ENCODE measurements at places on chromosomes 12 and 14. TPM values are rescaled to one million over a fixed set of nuclear protein-coding genes. Genes with fewer than 3 reads are reported as not detected.

The CELA1 gene
- not detected for total RNA-seq

The FGD4 gene
- total RNA-seq: 13.5 TPM

The LMNTD1 gene
- not detected for total RNA-seq

The TPH2 gene
- total RNA-seq: not detected

The SOX5 gene
- total RNA-seq: 15.7 TPM

The ASB2 gene
- total RNA-seq: 1.5 TPM

The SYNJ2BP gene
- 29.9 TPM for total RNA-seq

The CDKL1 gene
- total RNA-seq: 2.2 TPM

The MGP gene
- total RNA-seq: 221 TPM

The KERA gene
- not detected for total RNA-seq

DNA sequence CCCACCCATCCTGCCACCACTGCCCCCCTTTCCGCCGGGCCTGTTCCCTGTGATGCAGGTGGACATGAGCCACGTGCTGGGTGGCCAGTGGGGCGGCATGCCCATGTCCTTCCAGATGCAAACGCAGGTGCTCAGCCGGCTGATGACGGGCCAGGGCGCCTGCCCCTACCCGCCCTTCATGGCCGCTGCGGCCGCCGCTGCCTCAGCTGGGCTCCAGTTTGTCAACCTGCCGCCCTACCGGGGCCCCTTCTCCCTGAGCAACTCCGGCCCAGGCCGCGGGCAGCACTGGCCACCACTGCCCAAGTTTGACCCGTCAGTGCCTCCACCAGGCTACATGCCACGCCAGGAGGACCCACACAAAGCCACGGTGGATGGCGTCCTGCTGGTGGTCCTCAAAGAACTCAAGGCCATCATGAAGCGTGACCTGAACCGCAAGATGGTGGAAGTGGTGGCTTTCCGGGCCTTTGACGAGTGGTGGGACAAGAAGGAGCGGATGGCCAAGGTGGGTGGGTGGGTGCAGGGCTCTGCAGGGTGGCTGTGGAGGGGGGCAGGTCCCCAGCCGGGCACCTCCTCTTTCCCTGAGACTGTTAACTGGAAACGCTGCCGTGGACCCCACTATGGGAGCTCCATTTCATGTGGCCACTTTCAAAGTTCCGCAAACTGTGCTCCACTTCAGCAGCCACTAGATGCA is 10.8 kb downstream of the SETD1B start:
- peaks cover 26% of the 10 kb centered on the region for H3K4me1 ChIP-seq
- no peak overlapping the region for H3K4me3 ChIP-seq
- H3K36me3 ChIP-seq: peaks cover 21% of the 10 kb centered on the region
- H3K27ac ChIP-seq: no peak overlapping the region

- H3K27ac ChIP-seq: no peak overlapping the region
- H3K36me3 ChIP-seq: no peaks in the 10 kb centered on the region
- peaks cover 17% of the 10 kb centered on the region for H3K4me1 ChIP-seq
- no peak overlapping the region for H3K4me3 ChIP-seq
- no peak for DNase-seq
- no peaks in the 10 kb centered on the region for H3K27me3 ChIP-seq
These were observed 43.0 kb upstream of the BDKRB2 start for GRCh38 chr14:96161636-96162035.

- peaks cover 3% of the 10 kb centered on the region for H3K27me3 ChIP-seq
- peaks cover 5% of the 10 kb centered on the region for H3K4me1 ChIP-seq
- DNase-seq: no peak
- H3K27ac ChIP-seq: peak overlapping the region; percentile 93
- no peaks in the 10 kb centered on the region for H3K36me3 ChIP-seq
These were observed 52.2 kb upstream of the CD163 start for GRCh38 chr12:7555752-7556151.

GRCh38 chr14:103969961-103970360 is 27.6 kb upstream of the RD3L start:
- no peak for DNase-seq
- H3K27ac ChIP-seq: no peak overlapping the region
- H3K4me1 ChIP-seq: no peaks in the 10 kb centered on the region
- H3K4me3 ChIP-seq: no peak overlapping the region
- H3K27me3 ChIP-seq: peaks cover 10% of the 10 kb centered on the region
- H3K36me3 ChIP-seq: no peaks in the 10 kb centered on the region

GRCh38 chr12:24820872-24821271 is 128.0 kb downstream of the BCAT1 start:
- no peak overlapping the region for H3K27ac ChIP-seq
- no peak overlapping the region for H3K4me3 ChIP-seq
- no peak for DNase-seq
- no peaks in the 10 kb centered on the region for H3K27me3 ChIP-seq
- peaks cover 58% of the 10 kb centered on the region for H3K36me3 ChIP-seq

DNA sequence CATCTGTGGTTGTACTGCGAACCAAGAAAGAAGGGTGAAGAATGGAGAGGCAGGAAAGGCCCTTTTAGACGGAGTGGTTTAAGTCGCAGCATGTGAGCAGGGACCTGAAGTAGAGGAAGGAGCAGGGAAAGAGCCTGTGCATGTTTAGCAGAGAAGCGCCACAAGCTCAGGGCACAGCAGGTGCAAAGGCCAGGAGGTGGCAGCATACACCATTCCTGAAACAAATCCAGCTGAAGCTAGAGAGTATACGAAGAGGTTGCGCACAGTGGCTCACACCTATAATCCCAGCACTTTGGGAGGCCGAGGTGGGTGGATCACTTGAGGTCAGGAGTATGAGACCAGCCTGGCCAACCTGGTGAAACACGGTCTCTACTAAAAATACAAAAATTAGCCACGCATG is 49.9 kb downstream of the HELB start:
- no peak overlapping the region for H3K27ac ChIP-seq
- DNase-seq: no peak
- no peaks in the 10 kb centered on the region for H3K4me1 ChIP-seq
- peaks cover 48% of the 10 kb centered on the region for H3K36me3 ChIP-seq
- no peak overlapping the region for H3K4me3 ChIP-seq

- no peaks in the 10 kb centered on the region for H3K27me3 ChIP-seq
- DNase-seq: no peak
- no peak overlapping the region for H3K27ac ChIP-seq
- no peak overlapping the region for H3K4me3 ChIP-seq
- H3K36me3 ChIP-seq: no peaks in the 10 kb centered on the region
These were observed 403.8 kb upstream of the MGAT4C start for GRCh38 chr12:86659985-86660384.

DNA sequence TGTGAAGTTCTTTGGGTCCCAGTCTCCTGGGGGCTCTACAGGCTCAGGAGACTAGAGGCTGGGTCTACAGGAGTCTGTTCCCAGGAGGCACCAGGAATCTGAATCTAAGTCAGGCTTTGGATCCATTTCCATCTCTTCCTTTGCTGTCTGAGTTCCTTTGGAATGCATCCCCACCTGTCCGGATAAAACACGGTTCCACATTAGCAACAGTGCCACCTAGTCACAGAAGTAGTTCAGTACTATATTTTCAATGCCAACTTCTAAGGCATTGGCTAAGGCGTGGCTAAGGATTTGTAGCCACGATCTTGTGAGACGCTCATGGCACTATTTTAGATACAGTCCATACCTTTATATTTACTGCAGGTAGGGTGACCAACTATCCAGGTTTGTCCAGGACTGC is 15.1 kb downstream of the ZC2HC1C start:
- DNase-seq: no peak
- H3K27ac ChIP-seq: no peak overlapping the region
- no peaks in the 10 kb centered on the region for H3K4me1 ChIP-seq
- H3K4me3 ChIP-seq: no peak overlapping the region

DNA sequence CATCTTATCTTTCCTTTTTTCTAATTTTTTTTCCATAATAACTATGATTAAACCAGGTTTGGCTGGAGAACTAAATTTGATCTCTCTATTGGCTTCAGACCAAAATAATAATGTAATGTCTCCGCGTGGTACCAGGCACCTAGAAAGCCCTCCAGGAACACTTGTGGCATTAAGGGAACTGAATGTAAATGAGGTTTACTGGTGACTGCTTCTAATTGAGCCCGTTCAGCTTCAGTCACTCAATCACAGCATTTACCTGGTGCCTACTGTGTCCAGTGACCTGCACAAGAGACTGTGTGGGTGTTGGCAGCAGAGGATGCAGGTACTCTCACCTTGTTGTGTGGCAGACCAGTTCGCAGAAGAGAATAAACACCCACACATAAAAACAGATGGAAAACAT is 302.5 kb downstream of the DPF3 start:
- peaks cover 13% of the 10 kb centered on the region for H3K27me3 ChIP-seq
- peaks cover 2% of the 10 kb centered on the region for H3K4me1 ChIP-seq
- H3K4me3 ChIP-seq: no peak overlapping the region
- no peak overlapping the region for H3K27ac ChIP-seq

DNA sequence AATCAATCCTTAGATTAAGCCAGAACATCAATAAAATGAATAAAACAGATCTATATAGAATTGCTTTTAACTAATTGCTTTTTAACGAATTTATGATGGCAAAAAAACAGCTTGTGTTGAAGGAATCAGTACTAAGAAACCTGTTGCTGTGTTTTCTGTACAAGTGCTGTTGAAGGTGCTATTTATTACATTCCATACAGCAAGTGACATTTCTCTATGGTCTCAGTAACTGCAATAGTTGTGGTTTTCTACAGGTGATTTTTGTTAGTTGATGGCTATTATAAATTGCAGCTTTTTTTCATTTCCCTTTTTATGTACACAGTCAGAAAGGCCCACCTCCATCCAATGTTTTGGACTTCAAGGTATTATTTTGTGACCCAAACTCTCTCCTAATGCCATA is 56.6 kb downstream of the SLC2A13 start:
- no peak for DNase-seq
- H3K4me1 ChIP-seq: no peaks in the 10 kb centered on the region
- no peak overlapping the region for H3K4me3 ChIP-seq
- H3K27ac ChIP-seq: no peak overlapping the region

- no peak overlapping the region for H3K27ac ChIP-seq
- no peak overlapping the region for H3K4me3 ChIP-seq
- H3K4me1 ChIP-seq: no peaks in the 10 kb centered on the region
- peaks cover 4% of the 10 kb centered on the region for H3K36me3 ChIP-seq
These were observed 746.4 kb upstream of the FLRT2 start for GRCh38 chr14:84783511-84783910.

GRCh38 chr14:50352584-50352983 is 40.5 kb downstream of the DMAC2L start:
- H3K4me1 ChIP-seq: peaks cover 9% of the 10 kb centered on the region
- no peaks in the 10 kb centered on the region for H3K27me3 ChIP-seq
- H3K4me3 ChIP-seq: no peak overlapping the region
- DNase-seq: no peak
- no peak overlapping the region for H3K27ac ChIP-seq

- no peak for DNase-seq
- H3K36me3 ChIP-seq: peaks cover 28% of the 10 kb centered on the region
- no peaks in the 10 kb centered on the region for H3K27me3 ChIP-seq
- H3K27ac ChIP-seq: peak overlapping the region; percentile 55
- H3K4me1 ChIP-seq: peaks cover 38% of the 10 kb centered on the region
These were observed 10.7 kb downstream of the CIPC start for GRCh38 chr14:77108753-77109152.

DNA sequence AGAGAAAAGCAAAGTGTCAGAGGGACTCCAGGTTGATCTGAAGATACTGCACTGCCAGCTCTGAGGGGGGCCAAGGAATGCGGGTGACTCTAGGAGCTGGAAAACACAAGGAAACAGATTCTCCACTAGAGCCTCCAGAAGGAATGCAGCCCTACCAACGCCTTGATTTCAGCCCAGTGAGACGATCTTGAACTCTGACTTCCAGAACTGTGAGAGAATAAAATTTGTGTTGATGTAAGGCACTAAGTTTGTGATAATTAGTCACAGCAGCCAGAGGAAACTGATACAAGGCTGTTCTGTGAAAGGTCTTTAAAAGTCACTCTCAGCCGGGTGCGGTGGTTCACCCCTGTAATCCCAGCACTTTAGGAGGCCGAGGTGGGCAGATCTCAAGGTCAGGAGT is 34.2 kb downstream of the CKAP4 start:
- peaks cover 23% of the 10 kb centered on the region for H3K27me3 ChIP-seq
- DNase-seq: no peak
- no peaks in the 10 kb centered on the region for H3K4me1 ChIP-seq
- no peak overlapping the region for H3K4me3 ChIP-seq
- no peak overlapping the region for H3K27ac ChIP-seq
- H3K36me3 ChIP-seq: peaks cover 5% of the 10 kb centered on the region

DNA sequence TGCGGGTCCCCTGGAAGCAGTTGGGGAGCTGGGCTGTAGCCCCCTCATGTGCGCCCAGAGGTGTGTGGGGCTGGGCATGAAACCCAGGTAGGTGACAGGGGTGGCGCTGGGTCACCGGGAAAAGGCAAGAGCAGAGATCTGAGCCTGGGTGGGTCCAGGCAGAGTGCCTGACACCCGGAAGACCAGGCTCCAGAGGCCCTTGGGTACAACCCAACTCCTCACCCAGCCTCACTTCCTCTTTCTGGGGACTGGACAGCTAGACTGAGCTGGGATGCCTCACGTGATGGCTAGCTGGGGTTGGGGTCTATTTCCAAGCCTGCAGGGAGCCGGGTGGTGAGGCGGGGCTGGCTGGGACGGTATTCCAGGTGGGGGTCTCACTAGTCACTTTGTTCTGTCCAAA is 16.3 kb upstream of the CYP46A1 start:
- no peak for DNase-seq
- peaks cover 40% of the 10 kb centered on the region for H3K4me1 ChIP-seq
- no peak overlapping the region for H3K27ac ChIP-seq
- no peak overlapping the region for H3K4me3 ChIP-seq
- peaks cover 4% of the 10 kb centered on the region for H3K27me3 ChIP-seq
- H3K36me3 ChIP-seq: no peaks in the 10 kb centered on the region

DNA sequence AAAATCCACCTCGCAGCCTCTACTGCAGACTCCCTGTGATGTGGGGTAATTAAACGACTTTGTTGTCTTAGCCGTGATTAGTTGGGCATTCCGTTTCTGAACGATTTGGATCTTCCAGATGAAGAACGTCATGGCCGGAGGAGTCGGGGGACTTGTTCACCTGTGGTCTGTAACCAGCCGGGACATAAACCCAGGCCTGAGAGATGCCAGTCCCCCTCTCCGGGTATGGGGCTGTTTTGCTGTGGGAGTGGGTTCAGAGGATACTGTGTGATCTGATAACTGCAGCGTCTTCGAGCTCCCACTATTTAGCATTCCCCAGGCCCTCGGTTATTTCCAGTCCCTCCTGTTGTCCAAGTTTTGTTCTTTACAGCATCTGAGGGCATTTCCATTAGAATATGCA is 96.1 kb downstream of the PIWIL1 start:
- no peaks in the 10 kb centered on the region for H3K4me1 ChIP-seq

GRCh38 chr12:32273712-32274111 is 125.6 kb upstream of the FGD4 start:
- DNase-seq: no peak
- H3K4me1 ChIP-seq: peaks cover 36% of the 10 kb centered on the region
- H3K27me3 ChIP-seq: no peaks in the 10 kb centered on the region
- peak overlapping the region; percentile 52 for H3K27ac ChIP-seq

GRCh38 chr12:49868952-49869815 is 26.3 kb upstream of the BCDIN3D start:
- no peaks in the 10 kb centered on the region for H3K36me3 ChIP-seq
- H3K4me1 ChIP-seq: peaks cover 46% of the 10 kb centered on the region
- DNase-seq: peak; percentile 53
- H3K4me3 ChIP-seq: peak overlapping the region; percentile 37
- H3K27me3 ChIP-seq: peaks cover 20% of the 10 kb centered on the region

All from mesothelial cell of epicardium (in vitro differentiated cells).